ENCODE measurements at places on chromosomes 1 and 21.

DNA sequence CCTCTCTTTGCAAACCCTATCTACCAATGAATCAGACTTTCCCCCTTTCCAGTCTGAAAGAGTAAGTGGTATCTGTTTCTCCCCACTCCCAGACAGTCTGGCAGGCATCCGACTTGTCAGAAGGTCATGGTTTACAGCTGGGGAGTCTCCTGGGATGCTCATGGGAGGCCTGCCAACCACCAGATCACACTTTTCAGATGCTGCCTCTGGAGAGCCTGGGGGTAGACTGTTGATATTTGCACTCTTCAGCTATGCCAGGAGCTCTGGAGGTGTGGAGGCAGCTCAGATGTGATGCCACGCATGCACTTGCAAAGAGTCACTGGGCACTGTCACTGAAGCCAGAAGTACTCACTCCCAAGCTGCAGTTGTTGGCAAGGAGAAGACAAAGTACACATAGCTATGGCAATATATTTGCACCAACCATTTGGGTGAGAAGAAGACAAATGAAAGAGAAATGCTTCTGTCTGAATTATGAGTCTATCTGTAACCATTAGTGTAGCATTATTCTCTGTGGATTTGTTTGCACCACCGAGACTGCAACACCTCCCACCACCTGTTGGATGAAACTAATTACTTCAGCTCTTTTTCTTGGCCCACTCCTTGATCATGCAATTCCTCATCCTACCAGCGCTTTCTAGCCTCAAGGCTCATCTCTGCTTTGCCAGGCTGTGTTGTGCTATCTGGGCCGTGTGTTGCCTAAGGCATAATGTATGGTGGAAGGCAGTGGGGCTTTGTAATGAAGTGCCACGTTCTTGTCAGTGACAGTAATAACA, 133.0 kb upstream of the SPAG17 start:
- DNase-seq: no peak

DNA sequence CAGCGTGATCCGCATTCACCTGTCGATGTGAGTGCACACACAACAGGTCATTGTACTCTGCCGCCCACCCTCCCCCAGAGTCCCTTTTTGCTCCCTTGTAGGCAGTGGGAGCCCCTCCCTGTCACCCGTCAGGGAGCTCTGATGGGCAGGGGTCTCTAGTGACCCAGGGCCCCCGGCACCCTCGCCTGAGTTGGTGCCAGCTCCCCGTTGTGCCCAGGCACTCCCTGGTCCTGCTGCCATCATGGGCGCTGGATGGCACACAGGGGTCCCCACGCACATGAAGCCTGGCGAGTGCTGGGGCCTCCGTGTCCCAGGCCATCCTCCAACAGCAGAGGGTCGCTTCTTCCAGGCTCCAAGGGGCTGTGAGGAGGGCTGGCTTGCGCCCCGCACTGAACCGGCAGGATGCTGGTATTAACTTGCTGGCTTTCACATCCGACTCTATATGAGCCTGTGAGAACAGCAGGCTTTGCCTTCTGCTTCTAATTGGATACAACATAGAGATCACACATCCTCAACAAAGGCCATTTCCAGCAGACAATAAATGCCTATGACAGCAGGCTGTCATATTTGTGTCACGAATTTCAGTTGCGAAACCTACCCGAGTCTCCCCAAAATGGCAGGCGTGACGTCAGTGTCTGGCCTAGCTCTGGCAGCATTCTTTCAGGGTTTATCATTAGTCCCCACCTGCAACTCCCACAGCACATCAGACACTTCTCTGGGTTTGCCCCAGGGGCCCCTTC, 35.4 kb downstream of the KIAA1614 start:
- no peak for DNase-seq

DNA sequence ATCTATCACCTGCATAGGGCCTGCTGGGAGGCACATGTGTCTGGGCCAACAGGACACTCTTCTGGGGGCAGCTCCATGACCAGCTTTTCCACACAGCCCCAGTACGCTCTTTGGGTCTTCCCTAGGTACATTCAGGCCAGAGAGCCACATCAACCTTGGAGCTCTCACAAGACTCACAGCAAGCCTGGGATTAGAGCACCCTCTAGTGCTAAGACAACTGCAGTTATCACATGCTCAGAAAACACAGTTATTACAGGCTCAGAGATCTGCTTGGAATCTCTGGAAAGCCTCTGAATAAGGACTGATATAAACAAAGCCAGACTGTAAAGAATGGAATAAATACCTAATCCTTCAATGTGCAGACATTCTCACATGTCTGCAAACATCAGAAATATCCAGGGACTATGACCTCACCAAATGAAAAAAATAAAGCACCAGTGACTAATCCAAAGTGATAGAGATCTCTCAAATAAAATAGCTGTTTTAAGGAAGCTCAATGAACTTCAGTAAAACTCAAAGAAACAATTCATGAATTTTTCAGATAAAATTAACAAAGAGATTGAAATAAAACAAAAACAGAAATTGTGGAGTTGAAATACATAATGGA, 563.9 kb upstream of the NR5A2 start:
- DNase-seq: peak; percentile 41

DNA sequence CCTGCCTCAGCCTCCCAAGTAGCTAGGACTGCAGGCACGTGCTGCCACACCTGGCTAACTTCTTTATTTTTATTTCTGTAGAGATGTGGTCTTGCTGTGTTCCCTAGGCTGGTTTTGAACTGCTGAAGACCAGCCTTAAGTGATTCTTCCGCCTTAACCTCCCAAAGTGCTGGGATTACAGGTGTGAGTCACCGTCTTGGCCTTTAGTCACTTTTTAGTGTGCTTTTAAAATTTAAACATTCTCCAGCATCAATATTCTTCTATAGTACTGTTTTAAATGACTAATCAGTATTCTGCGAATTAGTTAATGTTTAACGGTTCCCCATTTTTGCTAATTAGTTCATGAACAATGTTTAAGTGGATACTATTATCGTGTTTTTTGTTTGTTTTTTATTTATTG, 60.6 kb downstream of the DYRK1A start:
- no peak for DNase-seq

DNA sequence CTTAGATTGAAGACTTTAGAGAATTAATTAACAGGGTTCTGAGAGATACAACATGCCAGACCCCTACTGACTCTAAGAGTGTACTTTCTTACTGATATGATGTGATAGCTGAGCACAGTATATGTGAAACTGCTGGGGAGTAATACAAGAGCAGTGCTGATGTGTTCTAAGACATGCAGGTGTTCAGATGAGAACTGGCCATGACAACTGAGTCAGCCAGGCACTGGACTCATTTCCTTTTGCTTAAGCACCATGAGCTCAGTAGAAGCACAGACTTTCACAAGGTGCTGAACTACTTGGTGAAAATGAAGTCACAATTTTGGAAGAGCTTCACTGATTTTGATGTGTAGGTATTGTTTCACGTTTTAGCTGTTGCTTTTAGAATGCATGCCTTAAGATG, 15.9 kb upstream of the POGZ start:
- no peak for DNase-seq

DNA sequence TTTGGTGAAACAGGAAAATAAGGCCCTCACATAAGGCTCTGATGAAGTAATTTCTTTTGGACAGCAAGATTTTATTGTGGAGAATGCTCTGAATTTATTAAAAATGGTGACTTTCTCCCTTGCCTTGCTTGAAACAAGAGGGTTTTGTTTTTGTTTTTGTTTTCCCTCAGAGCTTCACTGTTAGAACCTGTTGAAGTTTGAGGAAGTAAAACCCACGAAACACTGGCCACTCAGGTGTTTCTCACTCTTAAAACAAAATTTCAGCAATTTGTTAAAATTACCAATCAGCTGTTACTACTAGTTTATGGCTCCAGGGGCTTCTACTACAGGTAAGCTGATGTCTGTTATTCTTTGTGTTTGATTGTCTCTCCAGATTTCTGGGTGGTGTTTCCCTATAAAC, 112.6 kb upstream of the B3GALT2 start:
- no peak for DNase-seq

GRCh38 chr21:41668686-41669532, 97.9 kb downstream of the RIPK4 start:
- no peak for DNase-seq

DNA sequence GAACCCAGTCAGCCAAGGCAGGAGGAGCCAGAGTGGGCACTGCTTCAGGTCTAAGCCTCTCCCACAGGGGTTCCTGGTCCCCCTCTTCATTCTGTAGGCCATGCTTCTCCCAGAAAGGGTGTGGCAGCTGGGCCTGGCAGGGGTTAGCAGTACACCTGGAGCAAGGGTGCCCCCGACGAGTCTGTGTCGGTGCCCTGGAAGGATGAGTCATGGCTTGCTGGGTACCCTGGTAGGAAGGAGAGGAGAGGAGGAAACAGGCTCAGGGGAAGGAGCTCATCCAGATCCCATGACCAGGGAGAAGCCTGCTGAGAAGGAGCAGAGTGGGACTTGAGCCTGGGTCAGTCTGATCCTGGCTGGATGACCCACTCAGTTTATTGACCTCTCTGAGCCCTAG, 10.3 kb downstream of the KDF1 start:
- no peak for DNase-seq

- no peak for DNase-seq
Observed at GRCh38 chr1:183039330-183039729, 16.1 kb downstream of the LAMC1 start.
